Stimulated activated CD4-positive, alpha-beta T cell treated with anti-CD3 and anti-CD28 coated beads, Interleukin-4, amount 100 ng/mL, for 24 hours (primary cell): ENCODE measurements at places on chromosomes 3 and 15.
A peak's percentile ranks its signal among the peaks of the same experiment; 100 is the strongest.

DNA sequence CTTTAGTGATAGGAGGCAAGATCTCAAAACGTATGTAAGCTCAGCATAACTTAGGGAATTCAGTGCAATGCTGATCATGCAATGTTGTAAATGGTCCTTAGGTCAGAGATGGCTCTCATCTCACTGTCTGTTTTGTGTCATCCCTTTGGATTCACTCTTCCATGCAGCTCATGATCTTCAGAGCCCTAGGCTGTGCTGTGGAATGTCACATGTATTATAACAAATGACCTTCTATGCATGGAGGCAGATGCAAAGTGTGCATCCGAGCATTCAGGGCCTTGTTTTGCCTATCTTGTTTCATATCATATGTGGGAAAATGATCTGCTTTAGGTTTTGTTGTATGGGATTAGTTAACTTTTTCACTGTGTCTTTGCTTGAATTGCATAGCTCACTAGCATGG is 40.5 kb upstream of the PDZRN3 start:
- no peak for DNase-seq

DNA sequence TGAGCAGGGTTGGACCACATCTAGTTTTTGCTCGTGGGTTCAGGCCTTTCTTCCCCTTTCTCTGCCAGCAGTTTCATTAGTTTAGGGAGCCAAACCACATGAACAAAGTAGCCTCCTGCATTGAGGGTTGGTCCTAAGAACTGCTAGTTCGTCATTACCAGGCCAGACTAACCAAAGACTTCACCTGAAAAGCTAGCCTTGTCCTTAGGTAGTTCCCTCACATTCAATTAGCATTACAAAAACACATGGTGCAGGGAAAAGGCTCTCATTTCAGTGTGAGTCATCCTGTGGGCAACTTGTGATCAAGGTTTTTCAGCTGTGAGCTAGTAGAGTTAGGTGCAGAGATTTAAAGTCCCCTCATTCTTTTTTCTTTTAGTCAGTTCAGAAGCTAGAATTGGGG is 279.3 kb upstream of the CTNNB1 start:
- DNase-seq: no peak

DNA sequence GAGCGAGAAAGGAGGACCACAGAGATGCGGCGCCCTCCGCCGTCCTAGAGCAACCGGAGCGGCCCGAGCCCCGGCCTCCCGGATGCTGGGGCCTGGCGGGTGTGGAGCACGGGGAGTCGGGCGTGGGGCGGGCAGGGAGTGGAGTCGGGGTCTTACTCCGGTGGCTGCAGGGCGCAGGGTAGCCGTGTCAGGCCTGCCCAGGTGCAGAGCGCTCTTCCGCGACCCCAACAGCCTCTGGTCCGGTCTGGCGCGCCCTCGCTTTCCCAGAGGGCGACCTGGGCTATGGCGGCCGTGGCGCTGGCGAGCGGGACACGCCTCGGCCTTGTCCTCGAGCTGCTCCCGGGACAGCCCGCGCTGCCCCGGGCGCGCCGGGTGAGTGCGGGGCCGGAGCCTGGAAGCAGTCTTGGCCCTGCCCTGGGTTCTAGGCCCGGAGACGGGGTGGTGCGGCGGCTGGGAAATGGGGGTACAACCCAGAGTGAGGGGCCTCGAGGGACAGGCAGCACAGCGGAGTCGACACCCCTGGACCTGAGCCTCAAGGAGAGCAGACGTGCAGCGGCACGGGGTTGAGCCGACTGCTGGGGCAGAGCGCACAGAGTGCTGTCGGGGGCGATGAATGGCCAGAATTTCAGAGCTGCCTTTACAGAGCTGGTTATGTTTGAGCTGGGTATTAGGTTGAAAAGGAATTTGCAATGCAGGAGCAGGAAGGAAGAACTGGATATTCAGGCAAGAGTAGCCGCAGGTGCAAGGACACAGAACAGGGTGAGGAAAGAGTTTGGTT is at the start of gene ZNF662:
ZNF662 (plus strand) TSS at position 73 of the 778 bp plus-strand sequence. CDS start 1,973 bp downstream, outside the sequence.
- no peak for DNase-seq

DNA sequence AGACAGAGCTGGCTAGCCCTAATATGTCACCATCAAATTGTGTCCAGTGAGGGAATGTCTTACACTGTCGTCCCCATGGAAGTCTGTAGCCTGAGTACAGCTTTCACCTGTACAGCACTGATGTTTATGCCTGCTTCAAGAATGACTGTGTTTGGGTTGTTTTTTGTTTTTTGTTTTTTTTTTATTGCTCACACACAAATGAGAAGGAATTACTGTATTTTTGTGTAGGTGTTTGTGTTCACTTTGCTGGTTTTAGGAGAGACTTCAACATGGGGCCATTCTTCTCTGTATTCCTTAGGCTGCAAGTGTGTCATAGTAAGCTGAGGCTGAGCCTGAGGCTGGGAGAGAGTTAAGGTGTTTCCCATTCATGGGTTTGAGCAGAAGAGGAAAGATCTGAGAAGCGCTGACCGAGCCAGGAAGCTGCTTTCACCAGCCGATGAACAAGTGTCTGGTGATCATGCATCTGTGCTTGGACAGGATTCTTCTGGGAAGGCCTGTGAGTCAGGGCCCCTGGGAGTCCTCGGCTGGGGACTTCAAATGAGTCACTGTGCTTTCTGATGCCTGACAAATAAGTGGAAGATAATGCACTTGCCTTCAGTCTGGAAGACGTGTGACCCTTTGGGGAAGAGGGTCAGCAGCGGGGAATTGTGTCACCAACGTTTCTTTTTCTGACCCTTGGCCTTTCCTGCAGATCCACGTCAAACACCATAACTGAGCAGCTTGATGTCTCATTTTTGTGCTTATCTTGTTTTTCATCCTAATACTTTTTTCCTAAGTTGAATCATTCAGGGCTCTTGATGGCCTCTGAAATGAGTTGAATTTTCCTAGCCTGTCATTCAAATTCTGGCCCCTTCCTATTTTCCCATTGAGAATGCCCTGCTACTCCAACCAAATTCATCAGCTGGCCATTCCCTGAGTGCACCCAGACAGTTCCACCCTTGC is 36.7 kb upstream of the ZBTB38 start:
- no peak for DNase-seq

DNA sequence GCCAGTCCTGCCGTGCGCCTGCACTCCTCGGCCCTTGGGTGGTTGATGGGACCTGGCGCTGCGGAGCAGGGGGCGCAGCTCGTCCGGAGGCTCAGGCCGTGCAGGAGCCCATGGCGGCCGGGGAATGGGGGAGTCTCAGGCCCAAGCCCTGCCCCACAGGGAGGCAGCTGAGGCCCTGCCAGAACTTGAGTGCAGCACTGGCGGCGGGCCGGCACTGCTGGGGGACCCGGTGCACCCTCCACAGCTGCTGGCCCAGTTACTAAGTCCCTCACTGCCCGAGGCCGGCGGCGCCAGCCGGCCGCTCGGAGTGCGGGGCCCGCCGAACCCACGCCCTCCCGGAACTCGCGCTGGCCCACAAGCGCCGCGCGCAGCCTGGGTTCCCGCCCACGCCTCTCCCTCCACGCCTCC is 190.9 kb upstream of the MME start:
- no peak for DNase-seq

GRCh38 chr3:186883686-186884058 is 41.2 kb downstream of the ADIPOQ start:
- no peak for DNase-seq

- no peak for DNase-seq
Observed at GRCh38 chr15:58558777-58559176, 127.0 kb downstream of the LIPC start.

GRCh38 chr15:74906067-74906449 is 593 bp downstream of the FAM219B start:
- DNase-seq: peak; percentile 34

DNA sequence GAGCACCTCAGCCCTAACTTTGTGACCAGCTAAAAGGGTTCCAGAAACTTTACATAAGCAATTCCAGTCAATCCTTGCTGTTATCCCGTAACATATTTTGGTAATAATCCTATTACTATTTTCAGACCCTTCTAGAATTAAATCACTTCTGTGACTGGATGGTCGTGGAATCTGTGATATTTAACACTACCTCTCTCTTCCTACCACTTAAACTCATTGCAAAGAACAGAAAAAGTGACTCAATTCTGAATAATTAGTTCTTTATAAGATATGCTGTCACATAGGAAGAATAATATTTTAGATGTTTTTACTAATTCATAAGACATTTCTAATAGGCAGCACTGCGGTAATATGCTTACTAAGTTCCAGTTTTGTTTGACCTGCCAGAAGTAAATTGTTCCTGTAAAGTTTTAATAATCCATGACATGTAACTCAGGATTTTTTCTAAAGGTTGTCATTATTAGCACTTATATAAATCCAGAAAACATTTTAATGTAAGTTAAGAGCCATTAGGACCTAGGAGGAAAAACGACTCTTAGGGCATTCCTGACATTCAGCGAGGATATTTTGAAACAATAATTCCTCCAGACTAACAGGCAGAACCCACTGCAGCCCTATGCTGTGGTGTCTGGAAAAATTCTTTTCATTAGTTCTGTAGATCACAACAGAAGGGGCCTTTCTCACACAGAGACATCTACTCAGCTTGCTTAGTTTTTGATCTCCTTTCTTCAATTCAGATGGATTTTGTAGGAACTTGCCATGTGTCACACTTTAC is 113.3 kb upstream of the MBNL1 start:
- DNase-seq: no peak

GRCh38 chr15:85312929-85313331 is 67.5 kb upstream of the AKAP13 start:
- no peak for DNase-seq

GRCh38 chr3:66418475-66418931 is 82.3 kb downstream of the LRIG1 start:
- DNase-seq: no peak

GRCh38 chr3:39101022-39101689 is 6.3 kb downstream of the GORASP1 start:
- peak; percentile 57 for DNase-seq

- DNase-seq: no peak
Observed at GRCh38 chr3:49775538-49775937, 10.8 kb downstream of the IP6K1 start.

DNA sequence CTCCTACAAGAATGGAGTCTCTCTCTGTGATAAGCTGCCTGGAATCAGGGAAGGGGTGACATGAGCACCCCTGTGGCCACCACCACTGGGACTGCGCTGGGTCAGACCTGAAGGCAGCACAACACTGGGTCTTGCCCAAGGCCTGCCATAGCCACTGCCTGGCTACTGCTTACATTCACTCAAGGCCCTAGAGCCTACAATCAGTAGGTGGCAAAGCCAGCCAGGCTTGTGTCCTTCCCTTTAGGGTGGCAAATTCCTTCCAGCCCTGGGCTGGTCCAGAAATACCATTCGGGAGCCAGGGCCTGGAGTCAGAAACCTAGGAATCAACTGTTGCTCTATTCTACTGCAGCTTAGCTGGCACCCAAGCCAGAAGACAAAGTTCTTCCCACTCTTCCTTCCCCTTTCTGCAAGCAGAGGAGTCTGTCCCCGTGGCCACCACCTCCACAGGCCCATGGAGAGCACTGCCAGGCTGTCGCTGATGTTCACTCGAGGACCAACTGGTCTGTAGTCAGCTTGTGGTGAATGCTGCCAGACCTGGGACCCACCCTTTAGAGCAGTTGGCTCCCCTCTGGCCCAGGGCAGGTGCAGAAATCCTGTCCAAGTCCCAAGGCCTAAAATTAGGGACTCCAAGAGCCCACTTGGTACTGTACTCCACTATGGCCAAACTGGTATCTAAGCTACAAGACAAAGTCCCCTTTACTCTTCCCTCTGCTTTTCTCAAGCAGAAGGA is 307.4 kb downstream of the THSD4 start:
- no peak for DNase-seq

GRCh38 chr3:74139648-74140047 is 474.8 kb downstream of the CNTN3 start:
- DNase-seq: no peak

- DNase-seq: no peak
Observed at GRCh38 chr15:69869881-69870505, 227.7 kb downstream of the TLE3 start.

DNA sequence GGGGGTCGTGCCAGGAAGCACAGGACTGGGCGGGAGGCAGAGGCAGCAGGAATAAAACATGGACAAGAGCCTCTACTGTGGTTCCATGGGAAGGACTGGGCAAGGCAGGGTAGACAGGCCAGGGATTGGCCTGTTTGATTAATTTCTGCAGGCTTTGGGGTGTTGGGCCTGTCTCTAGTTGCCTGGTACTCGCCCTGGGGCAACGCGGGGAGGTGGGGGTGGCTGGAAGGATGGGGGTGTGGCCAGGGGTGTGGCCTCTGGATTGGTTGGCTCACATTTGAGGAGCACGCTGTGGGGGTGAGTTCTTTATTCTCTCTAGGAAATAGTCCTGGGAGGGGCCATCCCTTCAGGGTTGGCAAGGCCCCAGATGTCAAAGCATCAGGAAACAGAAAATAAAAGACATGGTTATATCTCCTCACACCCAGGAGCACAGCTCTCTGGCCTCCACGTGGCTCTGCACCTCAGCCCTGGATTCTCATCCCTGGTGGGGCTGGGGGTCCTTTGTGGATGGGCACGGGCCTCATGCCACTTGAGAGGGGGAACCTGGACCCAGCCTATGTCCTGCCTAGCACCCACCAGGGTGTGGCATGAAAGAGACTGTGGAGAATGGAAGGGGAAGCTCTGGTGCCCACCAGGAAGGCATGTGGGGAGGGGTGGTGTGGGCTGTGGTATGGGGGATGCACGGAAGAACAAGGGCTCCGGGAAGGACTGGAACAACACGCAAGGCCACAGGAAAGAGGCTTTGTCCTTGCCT is 223.0 kb upstream of the LYSMD4 start:
- DNase-seq: no peak

GRCh38 chr15:100438570-100438969 is 90.2 kb downstream of the CERS3 start:
- DNase-seq: peak; percentile 14

DNA sequence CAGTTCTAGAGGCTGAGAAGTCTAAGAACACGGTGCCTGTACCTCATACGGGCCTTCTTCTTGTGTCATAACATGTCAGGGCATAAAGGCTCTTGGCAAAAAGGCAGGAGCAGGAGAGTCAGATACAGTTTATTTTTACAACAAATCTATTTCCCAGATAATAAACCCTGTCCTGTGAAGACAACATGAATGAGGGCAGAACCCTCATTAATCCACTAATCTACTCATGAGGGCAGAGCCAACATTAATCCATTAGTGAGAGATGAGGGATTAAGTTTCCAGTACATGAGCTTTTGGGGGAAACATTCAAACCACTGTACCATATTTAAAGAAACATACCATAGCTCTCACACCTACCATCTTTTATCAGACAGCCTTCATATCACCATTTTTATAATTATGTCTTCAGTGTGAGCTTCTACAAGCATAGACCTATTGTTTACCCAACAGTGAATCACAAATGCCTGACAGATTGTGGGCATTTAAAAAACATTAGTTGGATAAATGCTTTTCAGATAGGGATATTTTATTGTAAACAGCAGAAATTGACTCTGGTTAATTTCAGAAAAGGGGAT is 645.8 kb downstream of the GRM7 start:
- DNase-seq: no peak

- no peak for DNase-seq
Observed at GRCh38 chr3:134652409-134652831, 1.6 kb upstream of the KY start.
